Nucleus accumbens (tissue), 56 donors: ENCODE measurements at places on chromosomes 7 and 10.

GRCh38 chr10:104201636-104202035, 30.5 kb downstream of the CFAP43 start:
- DNase-seq: no peak

GRCh38 chr7:106987777-106988176, 56.7 kb upstream of the PRKAR2B start:
- no peak for DNase-seq

GRCh38 chr10:132389433-132390169, 7.4 kb upstream of the PWWP2B start:
- no peak for DNase-seq

DNA sequence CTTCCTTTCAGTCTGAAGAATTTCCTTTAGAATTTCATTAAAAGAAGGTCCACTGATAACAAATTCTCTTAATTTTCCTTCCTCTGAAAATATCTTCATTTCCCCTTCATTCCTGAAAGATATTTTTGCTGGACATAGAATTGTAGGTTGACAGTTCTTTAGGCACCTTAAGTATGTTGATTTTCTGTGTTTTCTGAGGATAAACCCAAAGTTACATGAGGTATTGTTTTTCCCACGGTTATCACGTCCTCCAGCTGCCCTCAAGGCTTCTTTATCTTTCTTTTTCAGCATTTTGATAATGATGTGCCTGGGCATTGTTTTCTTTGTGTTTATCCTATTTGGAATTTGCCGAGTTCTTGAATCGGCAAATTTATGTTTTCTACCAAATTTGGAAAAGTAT, 105.3 kb downstream of the ELFN1 start:
- no peak for DNase-seq
